ENCODE measurements at places on chromosomes 5 and 9. TPM values are rescaled to one million over a fixed set of nuclear protein-coding genes. Genes with fewer than 3 reads are reported as not detected.

- peaks cover 7% of the 10 kb centered on the region for H3K27me3 ChIP-seq
- no peak overlapping the region for H3K27ac ChIP-seq
- no peaks in the 10 kb centered on the region for H3K4me1 ChIP-seq
- H3K36me3 ChIP-seq = no peaks in the 10 kb centered on the region
- no peak for DNase-seq
- no peak overlapping the region for H3K4me3 ChIP-seq
Observed at GRCh38 chr5:111933086-111933485, 176.1 kb upstream of the NREP start.

GRCh38 chr5:56158331-56158960 is 74.7 kb downstream of the ANKRD55 start:
- H3K36me3 ChIP-seq = no peaks in the 10 kb centered on the region
- H3K4me3 ChIP-seq = no peak overlapping the region
- no peaks in the 10 kb centered on the region for H3K4me1 ChIP-seq
- no peaks in the 10 kb centered on the region for H3K27me3 ChIP-seq

DNA sequence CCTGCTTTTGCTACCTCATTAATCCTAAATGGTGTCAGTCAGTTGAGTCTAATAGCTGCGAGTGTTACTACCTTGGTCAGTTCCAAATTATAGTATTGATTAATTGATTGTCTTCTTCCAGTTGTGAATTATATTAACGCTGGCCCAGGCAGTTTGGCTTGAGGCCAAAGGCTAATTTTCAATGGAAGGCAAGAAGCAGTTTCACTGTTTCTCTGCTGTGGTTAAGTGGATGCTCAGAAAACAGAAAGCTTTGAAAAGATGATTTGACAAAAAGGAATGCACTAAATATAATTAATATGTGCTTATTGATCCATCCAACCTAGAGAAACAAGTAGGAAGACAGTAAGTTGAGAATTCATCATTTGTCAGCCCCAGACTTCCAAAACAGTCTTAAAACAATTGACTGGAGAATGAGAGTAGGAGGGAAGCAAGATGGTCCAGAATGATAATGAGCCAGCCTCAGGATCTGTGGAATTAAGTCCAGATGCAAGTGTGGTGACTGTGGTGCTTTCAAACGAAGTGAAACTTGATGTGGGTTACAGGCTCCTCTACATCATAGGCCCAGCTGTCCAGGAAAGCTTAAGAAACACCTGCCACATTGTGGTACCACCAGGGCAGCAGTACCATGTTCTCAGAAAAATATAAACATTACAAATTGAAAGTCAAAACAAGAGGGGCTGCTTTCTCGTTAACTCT is 1371.0 kb upstream of the DMAC1 start:
- no peak overlapping the region for H3K27ac ChIP-seq
- H3K4me3 ChIP-seq = no peak overlapping the region
- H3K27me3 ChIP-seq = no peaks in the 10 kb centered on the region
- no peaks in the 10 kb centered on the region for H3K36me3 ChIP-seq

DNA sequence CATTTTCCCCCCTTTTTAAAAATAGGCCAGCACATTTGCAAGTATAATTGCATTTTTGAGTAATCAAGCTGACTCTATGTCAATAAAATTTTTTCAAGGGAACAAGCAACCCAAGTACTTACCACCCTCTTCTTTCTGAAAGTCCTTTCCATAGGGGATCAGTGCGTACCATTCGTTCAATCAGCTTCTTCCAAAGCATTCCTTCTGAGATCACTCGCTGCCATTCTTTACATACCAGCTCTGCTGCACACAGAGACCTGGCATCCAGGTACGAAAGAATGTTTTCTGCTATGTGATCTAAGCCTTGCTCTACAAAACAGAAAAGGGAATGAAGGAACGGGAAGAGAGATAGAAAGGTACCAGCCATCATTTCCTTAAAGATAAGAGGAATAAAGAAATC is 106.6 kb downstream of the FBXW11 start:
- no peak overlapping the region for H3K4me3 ChIP-seq
- H3K4me1 ChIP-seq = no peaks in the 10 kb centered on the region
- DNase-seq = no peak
- H3K36me3 ChIP-seq = peaks cover 6% of the 10 kb centered on the region
- no peak overlapping the region for H3K27ac ChIP-seq

DNA sequence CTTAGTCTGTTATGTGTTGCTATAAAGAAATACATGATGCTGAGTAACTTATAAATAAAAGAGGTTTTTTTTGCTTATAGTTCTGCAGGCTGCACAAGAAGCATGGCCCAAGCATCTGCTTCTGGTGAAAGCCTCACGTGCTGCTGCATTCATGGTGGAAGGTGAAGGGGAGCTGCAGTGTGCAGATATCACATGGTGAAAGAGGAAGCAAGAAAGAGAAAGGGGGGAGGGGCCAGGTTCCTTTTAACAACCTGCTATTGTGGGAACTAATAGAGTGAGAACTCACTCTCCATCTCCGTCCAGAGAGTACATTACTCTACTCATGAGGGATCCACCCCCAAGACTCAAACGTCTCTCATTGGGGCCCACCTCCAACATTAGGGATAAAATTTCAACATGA is 12.5 kb upstream of the PARP8 start:
- H3K27me3 ChIP-seq = no peaks in the 10 kb centered on the region
- H3K4me1 ChIP-seq = no peaks in the 10 kb centered on the region
- H3K36me3 ChIP-seq = no peaks in the 10 kb centered on the region
- no peak overlapping the region for H3K4me3 ChIP-seq
- DNase-seq = no peak

- H3K27me3 ChIP-seq = no peaks in the 10 kb centered on the region
- no peak overlapping the region for H3K4me3 ChIP-seq
- H3K36me3 ChIP-seq = no peaks in the 10 kb centered on the region
- DNase-seq = no peak
Observed at GRCh38 chr5:164137095-164137494, 631.7 kb downstream of the MAT2B start.

GRCh38 chr5:155290937-155291336 is 277.4 kb downstream of the KIF4B start:
- H3K27ac ChIP-seq = no peak overlapping the region
- no peak overlapping the region for H3K4me3 ChIP-seq
- no peaks in the 10 kb centered on the region for H3K4me1 ChIP-seq
- no peak for DNase-seq

- H3K36me3 ChIP-seq = peaks cover 33% of the 10 kb centered on the region
- no peak for DNase-seq
- H3K27me3 ChIP-seq = no peaks in the 10 kb centered on the region
Observed at GRCh38 chr9:96382839-96383164, 709 bp downstream of the SLC35D2 start.

- no peak overlapping the region for H3K27ac ChIP-seq
- no peaks in the 10 kb centered on the region for H3K27me3 ChIP-seq
- no peaks in the 10 kb centered on the region for H3K36me3 ChIP-seq
- peaks cover 19% of the 10 kb centered on the region for H3K4me1 ChIP-seq
- DNase-seq = no peak
Observed at GRCh38 chr5:159227452-159227851, 18.1 kb upstream of the RNF145 start.

GRCh38 chr9:70049672-70050271 is 6.1 kb downstream of the MAMDC2 start:
- peaks cover 25% of the 10 kb centered on the region for H3K4me1 ChIP-seq
- no peak for DNase-seq
- no peaks in the 10 kb centered on the region for H3K27me3 ChIP-seq
- H3K4me3 ChIP-seq = no peak overlapping the region
- no peaks in the 10 kb centered on the region for H3K36me3 ChIP-seq

GRCh38 chr5:157571357-157571827 is 4.2 kb downstream of the ADAM19 start:
- peaks cover 38% of the 10 kb centered on the region for H3K36me3 ChIP-seq
- no peaks in the 10 kb centered on the region for H3K27me3 ChIP-seq
- H3K27ac ChIP-seq = peak overlapping the region; percentile 21
- H3K4me1 ChIP-seq = peaks cover 20% of the 10 kb centered on the region
- DNase-seq = peak; percentile 45

The AQP7 gene
- 0.32 TPM for total RNA-seq

The COL15A1 gene
- total RNA-seq = 7.6 TPM

The PDE6A gene
- 0.47 TPM for total RNA-seq

The IL33 gene
- total RNA-seq = 0.05 TPM

The ZFP2 gene
- 0.28 TPM for total RNA-seq

The TXNDC8 gene
- total RNA-seq = not detected

The PIP5KL1 gene
- total RNA-seq = 0.20 TPM
